ENCODE measurements at places on chromosomes 7 and 10. TPM values are rescaled to one million over a fixed set of nuclear protein-coding genes. Genes with fewer than 3 reads are reported as not detected.

Gene ZNF92
- 5.4 TPM for total RNA-seq

Gene ZNF273
- 5.5 TPM for total RNA-seq

Gene ITPRID1
- not detected for total RNA-seq

Gene EPHA1
- 38.9 TPM for total RNA-seq

Gene SLC25A40
- total RNA-seq, result 11.4 TPM

Gene CDH23
- total RNA-seq, result not detected

Gene FAM107B
- total RNA-seq, result 14.4 TPM

Gene PRRT4
- total RNA-seq, result 0.28 TPM

Gene SFMBT2
- total RNA-seq, result 1.4 TPM

Gene CRYGN
- not detected for total RNA-seq

Gene TRIL
- total RNA-seq, result not detected

Gene CRPPA
- total RNA-seq, result 0.35 TPM

Gene UPK3B
- total RNA-seq, result 2.6 TPM

Gene POLR1F
- 24.8 TPM for total RNA-seq

Gene LFNG
- 21.5 TPM for total RNA-seq

Gene CNNM1
- total RNA-seq, result 0.42 TPM

Gene SMARCD3
- total RNA-seq, result 3.5 TPM

Gene ZNF804B
- total RNA-seq, result not detected

Gene HOXA10
- 4.8 TPM for total RNA-seq

Gene TMEM273
- not detected for total RNA-seq

Gene NAPEPLD
- 4.7 TPM for total RNA-seq

Gene RBM17
- 65.9 TPM for total RNA-seq

Gene TMEM229A
- not detected for total RNA-seq

Gene TACC2
- 21.1 TPM for total RNA-seq

Gene MMD2
- total RNA-seq, result not detected

Gene MYL10
- not detected for total RNA-seq

Gene GNGT1
- total RNA-seq, result not detected

Gene SAMD9L
- 7.6 TPM for total RNA-seq

Gene PTPRE
- 14.9 TPM for total RNA-seq

Gene ZNF655
- total RNA-seq, result 55.1 TPM

Gene SLC18A3
- total RNA-seq, result not detected

Gene ASAH2
- 4.0 TPM for total RNA-seq

Gene CTNNA3
- total RNA-seq, result 0.07 TPM

Gene CDNF
- total RNA-seq, result 0.34 TPM

Gene HMX3
- not detected for total RNA-seq

Gene SLC26A4
- total RNA-seq, result 0.14 TPM

Gene SNX10
- 7.4 TPM for total RNA-seq

Gene TMEM213
- not detected for total RNA-seq

Gene DNAAF5
- 40.4 TPM for total RNA-seq

Gene NUTM2E
- total RNA-seq, result 0.20 TPM

Gene VAX1
- 0.14 TPM for total RNA-seq

Gene SUN3
- total RNA-seq, result not detected

Gene CFAP46
- total RNA-seq, result 1.8 TPM

Gene OPN1SW
- not detected for total RNA-seq

Gene NRCAM
- 20.0 TPM for total RNA-seq

Gene AKR1B15
- total RNA-seq, result not detected

Gene FRMD4A
- 23.4 TPM for total RNA-seq

Gene SKIDA1
- total RNA-seq, result 0.32 TPM

Gene CYP26C1
- total RNA-seq, result not detected
